ENCODE measurements at places on chromosomes 16 and 17.

DNA sequence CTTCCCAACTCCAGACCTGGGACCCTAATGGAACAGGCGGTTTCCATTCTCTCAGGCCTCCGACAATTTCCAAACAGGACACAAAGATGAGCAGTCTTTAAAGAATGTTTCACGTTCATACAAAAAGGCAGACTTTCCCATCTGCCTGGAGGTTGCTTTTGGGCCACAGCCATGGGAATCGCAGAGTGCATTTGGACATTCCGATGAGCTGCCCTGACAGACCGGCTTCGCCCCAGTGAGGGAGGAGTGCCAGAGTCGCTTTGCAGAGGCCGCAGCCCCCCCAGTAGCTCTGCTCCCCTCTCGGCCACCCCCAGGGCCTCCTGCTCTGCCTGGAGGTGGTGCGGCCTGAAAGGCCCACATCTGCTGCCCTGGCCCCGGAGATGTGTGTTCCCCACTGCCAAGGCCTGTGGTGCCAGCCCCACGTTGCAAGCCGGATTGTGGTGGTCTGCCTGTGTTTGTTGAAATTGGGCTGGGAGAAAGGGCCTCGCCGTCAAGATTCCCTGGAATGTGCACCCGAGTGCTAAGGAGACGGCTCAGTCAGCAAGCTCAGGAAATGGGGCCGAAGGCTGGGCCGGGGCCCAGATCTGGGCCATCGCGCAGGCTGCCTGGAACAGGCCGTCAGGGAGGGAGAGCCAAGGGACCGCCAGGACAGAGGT, 89.8 kb downstream of the C16orf95 start:
- no peak for DNase-seq

- no peak for DNase-seq
Measured at GRCh38 chr16:68992521-68992920, 112.9 kb upstream of the HAS3 start.

- no peak for DNase-seq
Measured at GRCh38 chr17:21370430-21370829, 5.7 kb upstream of the KCNJ12 start.

DNA sequence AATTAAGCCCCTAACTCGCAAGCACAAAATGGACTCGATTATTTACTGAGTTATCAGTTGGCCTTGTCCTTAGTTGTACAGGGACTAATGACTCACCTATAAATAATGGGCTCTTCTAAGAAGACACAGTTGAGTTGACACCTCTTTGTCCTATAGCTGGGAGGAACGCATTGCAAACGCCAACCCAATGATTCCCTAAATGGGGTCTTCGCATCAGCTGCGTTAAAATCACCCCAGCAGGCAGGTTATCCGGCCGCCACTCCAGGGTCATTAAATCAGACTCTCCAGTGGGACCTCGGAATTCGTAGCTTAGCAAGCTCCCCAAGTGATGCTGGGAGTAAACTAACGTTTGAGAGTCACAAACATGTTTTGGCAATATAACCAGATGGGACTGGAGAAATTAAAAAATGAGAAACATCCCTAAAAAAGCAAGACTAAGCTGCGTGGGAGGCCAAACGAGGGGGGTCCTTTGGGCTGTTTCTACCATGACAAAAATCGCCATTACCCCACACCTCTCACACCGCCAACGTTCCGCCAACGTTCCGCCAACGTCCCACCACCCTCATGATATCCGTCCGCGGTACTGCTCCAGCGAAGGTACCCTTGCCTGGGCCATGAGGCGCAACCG, 932 bp upstream of the NFE2L1 start:
- DNase-seq, result no peak

DNA sequence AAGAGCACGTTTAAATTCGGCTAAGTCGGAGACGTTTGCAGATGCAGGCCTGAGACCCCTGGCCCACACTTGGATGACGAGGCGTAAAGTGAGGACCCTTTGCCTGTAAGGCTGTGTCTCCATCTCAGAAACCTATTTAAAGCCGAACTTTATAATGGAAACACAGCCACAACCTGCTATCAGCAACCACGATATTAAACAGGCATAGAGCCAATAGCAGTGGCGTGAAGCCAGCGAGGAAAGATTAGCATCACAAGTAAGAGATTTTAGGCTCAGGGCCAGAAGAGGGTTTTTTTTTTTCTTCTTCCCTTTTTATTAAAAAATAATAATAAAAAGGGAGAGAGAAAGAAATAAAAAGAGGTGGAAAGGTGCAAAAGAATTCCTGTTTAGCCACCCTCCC, 111.3 kb upstream of the NOL11 start:
- DNase-seq, result no peak

GRCh38 chr17:72185564-72185963, 64.7 kb downstream of the SOX9 start:
- DNase-seq, result no peak

DNA sequence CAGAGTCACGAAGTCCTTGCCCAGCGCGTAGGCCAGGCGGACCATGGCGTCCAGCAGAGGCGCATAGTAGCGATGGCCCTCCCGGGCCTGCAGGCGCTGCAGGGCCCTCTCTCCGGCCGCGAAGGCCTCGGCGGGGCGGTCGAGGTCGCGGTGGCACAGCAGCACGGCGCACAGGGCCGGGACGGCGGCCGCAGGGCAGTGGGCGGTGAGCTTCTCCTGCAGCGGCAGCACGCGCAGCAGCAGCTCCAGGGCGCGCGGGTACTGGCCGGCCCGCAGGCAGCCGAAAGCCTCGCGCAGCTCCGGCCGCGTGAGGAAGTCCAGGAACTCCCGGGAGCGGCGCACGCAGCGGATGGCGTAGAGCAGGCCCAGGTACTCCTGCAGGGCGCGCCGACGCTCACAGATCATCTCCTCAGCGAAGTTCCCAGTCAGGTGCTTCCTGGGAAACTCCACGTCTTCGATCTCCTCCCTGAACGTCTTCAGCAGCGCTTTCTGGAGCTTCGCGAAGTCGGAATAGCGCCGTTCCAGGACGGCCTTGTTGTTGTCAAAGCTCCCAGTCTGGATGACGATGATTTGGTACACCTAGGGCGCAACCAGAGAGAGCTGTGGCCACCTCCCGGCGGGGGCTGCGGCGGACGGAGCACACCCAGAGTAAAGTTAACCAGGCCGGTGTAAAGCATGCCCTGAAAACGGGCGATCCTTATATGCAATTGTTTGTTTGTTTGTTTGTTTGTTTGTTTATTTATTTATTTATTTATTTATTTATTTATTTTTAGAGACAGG, 7.4 kb downstream of the SNX20 start:
- no peak for DNase-seq

DNA sequence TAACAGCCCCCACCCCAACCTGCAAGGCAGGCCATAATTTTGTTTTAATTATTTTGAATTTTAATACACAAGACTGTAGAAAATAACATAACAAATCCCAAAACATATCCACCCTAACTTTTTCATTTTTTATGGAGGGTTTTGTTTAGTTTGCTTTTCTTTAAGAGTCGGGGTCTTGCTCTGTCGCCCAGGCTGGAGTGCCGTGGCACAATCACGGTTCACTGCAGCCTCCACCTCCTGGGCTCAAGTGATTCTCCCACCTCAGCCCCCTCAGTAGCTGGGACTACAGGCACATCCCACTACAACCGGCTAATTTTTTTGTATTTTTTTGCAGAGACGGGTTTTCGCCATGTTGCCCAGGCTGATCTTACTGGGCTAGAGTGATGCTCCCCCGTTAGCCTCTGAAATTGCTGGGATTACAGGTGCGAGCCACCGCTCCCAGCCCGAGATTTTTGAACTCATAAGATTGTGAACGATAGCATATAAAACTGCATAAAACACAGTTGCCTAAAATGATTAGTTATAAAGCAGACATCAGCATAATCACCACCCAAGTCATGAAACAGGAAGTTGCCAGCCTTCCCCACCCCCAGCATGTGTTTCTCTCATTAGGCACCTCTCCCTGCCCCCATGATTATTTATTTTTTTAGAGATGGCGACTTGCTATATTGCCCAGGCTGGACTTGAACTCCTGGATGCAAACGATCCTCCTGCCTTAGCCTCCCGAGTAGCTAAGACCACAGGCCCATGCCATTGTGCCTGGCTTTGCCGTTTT, 13.6 kb upstream of the DOC2B start:
- DNase-seq, result no peak

DNA sequence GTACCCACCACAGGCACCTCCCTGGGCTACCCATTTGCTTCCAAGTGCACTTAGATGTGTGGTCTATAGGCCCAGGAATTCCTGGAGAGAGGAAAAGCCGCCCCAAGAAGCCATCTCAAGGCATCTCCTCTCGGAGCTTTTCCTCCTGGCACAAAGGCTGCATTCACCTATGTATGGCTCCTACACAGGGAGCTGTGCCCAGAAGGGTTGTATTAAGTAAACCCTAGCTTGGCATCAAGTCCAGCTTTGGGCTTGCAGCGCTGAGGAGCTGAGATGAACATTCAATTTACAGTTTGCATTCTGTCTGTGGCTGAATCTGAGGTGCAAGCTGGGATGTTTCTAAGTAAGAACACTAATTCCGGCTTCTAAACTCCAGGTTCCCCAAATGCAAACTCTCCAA, 81.3 kb downstream of the CDYL2 start:
- DNase-seq, result no peak

- DNase-seq, result no peak
Measured at GRCh38 chr16:22871861-22872260, 57.9 kb downstream of the HS3ST2 start.

GRCh38 chr17:81028506-81028858, 6.5 kb upstream of the BAIAP2 start:
- no peak for DNase-seq

- no peak for DNase-seq
Measured at GRCh38 chr16:66247516-66248481, 118.7 kb upstream of the CDH5 start.
